ENCODE measurements at places on chromosomes 2 and 18.

GRCh38 chr2:105682401-105682800 lies 62.3 kb upstream of the NCK2 start:
- no peak for DNase-seq

- DNase-seq: no peak
These were observed 1.3 kb upstream of the BZW1 start for GRCh38 chr2:200810252-200810997.

- no peak for DNase-seq
These were observed 29.2 kb downstream of the AGAP1 start for GRCh38 chr2:235523021-235523420.

DNA sequence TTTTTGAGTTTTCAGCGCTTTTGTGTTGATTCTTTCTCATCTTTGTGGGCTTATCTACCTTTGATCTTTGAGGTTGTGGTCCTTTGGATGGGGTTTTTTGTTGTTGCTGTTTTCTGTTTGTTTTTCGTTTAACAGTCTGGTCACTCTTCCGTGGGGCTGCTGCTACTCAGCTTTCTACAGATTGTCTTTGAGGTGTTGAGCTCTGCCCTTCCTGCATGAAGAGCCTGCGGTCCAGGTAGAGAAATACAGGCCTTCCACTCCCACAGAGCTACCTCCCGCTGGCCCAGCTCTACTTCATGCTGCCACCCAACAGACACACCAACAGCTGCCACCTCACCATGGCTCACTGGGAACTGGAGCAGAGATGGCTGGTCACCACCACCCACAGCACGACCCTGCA lies 61.7 kb upstream of the RNU4ATAC start:
- no peak for DNase-seq

DNA sequence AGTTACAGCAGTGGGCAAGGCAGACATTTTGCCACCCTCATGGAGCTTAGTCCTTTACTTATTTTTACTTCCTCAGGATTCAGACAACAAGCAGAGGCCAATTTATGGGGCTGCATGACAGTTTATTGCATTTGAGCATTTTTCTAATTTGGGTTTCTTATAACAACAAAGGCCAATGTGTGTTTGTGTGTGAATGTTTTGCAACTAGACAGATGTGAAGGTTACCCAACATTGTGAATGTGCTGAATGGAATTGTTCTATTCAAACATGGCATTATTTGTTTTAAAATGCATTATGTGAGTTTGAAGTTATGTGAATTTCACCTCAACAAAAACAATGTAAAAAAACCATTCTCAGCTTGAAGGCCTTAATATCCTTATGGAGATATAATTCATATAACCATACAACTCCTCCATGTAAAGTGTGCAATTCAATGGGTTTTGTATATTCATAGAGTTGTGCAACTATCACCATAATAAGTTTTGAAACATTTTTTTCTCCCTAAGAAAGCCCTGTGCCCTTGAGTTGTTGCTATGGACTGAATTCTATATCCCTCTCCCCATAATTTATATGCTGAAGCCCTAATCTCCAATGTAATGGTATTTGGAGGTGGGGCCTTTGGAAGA lies 57.3 kb downstream of the CCDC195 start:
- no peak for DNase-seq

DNA sequence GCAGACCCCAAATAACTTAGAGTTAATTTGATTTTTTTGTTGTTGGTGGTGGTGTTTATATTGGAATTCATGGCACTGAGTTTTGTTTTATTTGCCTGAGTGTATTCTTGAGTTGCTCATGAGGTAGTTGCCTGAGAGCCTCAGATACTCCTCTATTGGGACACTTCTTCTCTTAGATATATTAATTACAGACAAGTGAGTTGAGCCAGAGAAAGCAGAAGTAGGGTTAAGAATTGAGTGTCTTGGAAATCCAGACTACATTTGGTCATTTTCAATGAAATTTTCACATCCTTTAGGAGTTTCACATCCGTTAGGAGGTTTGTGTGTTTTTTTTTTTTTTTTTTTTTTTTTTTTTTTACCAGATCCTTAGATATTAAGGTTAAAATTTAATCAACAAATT lies 29.0 kb downstream of the FMNL2 start:
- DNase-seq: no peak

- DNase-seq: peak; percentile 82
These were observed 60.8 kb downstream of the MBP start for GRCh38 chr18:77071711-77072292.

DNA sequence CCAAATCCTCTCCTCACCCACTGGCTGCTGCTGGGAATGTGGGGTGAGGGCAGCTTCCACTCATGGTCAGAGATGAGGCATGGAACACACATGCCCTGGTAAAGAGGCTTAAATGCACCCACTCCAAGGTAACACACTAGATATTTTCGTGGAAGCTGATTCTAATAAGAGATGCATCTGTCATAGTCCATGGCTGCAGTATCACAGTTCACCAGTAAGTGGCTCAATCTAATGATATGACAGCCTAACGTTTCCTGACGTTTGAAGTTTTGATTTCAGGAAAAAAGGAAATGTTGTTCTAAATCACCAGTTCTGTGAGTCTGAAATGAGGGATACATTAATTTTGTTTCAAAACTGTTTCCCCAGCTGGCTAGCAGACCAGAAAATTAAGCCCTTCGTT lies 38.2 kb downstream of the LCT start:
- no peak for DNase-seq

DNA sequence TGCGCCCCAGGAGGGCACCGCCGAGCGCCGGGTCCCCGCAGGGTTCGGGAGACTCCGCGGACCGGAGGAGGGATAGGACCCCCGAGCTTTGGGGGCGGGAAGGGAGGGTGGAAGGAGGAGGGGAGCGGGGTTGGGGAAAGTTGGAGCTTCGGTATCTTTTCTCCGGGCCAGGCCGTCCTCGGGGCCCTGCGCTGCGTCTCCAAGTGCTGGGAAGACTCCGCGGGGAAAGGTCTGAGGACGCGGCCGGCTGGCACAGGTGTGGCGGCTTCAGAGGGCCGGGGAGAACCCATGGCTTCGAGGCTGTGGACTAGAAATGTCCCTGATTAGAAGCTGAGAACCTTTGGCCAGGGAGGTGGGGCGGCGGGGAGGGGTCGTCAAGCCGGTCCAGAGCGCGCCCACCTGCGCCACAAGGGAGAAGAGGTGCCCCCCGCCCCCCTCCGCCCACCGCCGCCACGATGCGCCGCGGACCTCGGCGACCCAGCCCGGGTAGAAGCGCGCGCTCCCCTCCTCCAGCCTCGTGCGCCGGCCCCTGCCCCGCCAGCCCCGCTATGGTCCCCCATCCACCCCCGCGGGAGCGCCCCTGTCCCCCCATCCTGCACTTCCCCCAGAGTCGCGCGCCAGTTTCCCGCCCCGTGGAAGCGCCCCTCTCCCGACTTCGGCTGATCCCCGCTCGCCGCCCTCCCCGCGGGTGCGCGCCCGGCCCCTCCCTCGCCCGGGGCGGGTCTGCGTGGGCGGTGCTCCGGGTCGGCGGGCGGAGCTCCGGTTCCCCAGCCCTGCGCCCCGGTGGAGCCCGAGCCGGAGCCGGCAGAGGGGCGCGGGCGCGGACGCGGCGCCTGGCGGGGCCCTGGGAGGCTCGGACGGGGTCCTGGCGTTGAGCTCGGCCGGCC lies at the start of gene SNTG2:
Gene SNTG2, plus strand, starts transcription at position 770 of the 887 bp plus-strand sequence. CDS start 148 bp downstream, outside the sequence.
- DNase-seq: peak; percentile 40

- no peak for DNase-seq
These were observed 618 bp upstream of the TNS1 start for GRCh38 chr2:218003281-218003944.

DNA sequence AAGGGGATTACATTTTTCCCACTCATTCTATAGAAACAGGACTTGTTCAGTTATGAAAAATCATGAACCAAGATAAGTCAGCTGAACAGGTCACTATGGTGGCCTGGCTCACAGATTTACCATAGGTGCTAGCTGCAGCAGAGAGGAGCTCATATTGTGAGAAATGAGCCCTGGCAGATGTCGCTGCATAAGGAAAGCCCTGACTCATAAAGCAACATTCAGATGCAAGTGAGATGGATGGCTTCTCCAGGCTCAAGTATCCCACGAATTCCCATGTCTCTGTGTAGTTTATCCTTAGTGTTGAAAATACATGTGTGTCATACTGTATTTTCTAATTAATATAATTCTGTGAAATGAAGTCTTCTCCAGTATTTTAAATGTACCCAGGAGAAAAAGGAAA lies 115.0 kb upstream of the LHCGR start:
- DNase-seq: no peak

- DNase-seq: no peak
These were observed 585.6 kb upstream of the DSEL start for GRCh38 chr18:68102117-68102516.

DNA sequence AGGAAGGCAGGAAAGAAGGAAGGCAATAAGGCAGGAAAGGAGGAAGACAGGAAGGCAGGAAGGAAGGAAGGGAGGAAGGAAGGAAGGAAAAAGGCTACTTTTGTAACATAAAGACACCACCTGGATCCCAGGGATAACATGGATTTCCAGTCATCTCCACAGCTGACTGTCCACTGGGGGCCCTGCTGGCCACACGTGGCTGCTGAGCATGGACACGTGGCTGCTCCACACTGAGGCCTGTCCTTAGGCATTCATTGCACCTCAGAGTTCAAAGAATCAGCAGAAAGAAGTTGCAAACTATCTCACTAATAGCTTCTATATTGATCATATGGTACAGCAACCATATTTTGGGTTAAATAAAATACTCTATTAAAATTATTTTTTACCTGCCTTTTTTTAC lies 130.2 kb upstream of the SALL3 start:
- no peak for DNase-seq

DNA sequence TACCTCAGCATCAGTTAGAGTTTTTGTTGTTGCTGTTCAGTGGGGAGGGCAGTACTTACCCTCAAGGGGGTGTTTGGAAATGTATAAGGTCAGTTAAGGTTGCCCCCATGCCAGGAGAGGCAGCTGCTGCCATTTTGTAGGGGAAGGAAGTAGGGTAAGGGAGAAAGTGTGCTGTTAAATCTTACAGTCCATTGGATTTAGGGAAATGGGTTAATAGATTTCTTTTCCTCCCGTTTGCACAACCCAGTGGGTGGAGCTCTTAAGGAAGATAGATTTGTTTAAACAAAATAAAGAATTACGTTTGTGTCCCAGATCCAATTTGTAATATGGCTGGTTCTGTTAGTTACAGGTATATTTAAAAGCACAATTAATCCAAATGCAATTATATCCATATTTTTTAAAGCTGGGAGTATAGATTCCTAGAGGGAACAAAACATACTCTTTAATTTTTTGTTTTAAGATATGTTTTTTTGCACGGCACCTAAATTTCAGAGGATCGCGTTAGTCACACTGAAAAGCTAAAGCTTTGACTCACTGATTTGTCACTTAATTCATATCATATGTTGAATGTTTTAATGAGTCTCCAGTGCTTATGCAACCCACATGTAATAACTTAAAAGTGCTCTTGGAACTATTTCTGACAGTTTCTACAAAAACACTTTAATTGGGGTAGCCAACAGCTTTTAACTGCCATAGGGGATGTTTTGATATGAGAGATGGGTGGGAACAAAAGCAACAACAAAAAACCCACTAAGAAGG lies 9.0 kb upstream of the CWC22 start:
- no peak for DNase-seq

DNA sequence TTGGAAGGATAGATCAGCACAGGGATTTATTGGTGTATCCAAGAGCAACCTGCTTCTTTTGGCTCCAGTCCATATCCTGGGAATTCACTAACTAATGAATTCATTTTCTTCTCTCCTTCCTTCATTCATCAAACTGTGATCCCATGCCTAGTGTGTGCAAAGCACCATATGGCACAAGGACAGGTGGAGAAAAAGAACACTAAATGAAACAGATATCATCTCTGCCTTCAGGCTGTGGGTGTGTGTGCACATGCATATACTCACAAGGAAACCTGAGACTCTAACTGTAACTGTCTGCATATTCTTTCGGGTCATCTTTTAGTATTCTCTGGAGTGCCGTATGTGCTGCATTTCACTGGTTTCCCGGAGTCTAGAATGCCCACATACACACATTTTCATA lies 20.2 kb downstream of the TNP1 start:
- no peak for DNase-seq

- no peak for DNase-seq
These were observed 113.0 kb downstream of the BCL2 start for GRCh38 chr18:63206433-63207142.

- DNase-seq: no peak
These were observed 295.6 kb downstream of the TNS1 start for GRCh38 chr2:217707131-217707611.

GRCh38 chr2:105824446-105824845 lies 79.7 kb downstream of the NCK2 start:
- DNase-seq: no peak

DNA sequence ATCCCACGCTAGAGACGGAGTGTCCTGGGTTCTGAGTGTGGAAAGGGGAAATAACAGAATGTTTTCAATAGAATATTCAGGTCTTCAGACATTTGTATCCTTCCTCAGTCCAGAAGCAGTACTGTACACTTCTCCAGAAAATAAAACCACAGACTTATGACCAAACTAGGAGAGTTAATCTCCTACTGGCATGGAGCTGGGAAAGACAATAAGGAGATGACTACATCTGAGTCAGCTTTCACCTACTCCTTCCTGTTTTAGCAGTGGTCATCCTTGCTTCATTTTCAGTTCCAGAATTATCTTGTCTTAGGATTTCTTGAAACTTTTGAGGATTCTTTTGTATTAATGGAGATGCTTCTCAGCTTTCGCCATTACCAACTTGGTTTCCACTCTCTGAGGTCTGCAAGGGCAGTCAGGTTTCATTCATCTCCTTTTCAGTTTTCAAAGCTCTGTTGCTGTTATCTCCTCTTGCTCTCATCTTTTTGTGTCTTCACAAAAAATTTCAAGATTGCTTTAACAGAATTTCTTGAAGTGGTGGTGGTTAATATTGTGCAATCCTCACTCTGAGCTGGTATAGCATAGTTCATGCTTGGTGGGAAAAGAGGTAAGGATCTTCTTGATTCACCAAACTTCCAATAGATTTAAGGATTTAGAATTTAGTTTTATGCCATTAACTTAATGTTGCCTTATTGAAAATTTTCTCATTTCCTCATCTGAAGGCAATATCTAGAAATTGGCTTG lies 23.7 kb upstream of the NR4A2 start:
- no peak for DNase-seq

DNA sequence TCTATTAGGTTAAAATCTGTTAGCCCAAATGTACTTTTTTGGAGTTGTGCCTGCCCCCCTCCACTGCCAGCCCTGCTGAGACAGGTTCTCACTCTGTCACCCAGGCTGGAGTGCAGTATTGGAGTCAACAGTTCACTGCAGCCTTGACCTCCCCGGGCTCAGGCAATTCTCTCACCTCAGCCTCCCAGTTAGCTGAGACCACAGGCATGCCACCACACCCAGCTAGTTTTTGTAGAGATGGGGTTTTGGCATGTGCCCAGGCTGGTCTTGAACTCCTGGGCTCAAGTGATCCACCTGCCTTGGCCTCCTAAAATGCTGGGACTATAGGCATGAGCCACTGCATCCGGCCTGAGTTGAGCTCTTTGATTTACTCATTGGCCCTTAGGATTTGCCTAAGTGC lies 110.7 kb downstream of the ICA1L start:
- DNase-seq: no peak

DNA sequence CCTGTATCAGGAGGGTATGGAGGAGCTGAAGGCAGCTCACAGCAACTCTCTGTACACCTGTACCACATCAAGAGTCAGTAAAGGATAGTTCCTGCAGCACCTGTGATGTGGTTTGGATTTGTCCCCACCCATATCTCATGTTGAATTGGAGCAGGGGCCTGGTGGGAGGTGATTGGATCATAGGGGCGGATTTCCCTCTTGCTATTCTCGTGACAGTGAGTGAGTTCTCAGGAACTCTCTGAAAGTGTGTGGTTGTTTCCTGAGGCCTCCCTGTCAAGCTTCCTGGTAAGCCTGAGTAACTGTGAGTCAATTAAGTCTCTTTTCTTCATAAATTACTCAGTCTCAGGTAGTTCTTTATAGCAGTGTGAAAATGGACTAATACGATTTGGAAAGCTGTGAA lies 28.9 kb downstream of the OSBPL1A start:
- DNase-seq: no peak
